NCI-H2227 treated with DMSO at 0.1 percent for 48 hours (cell line): ENCODE measurements at places on chromosomes 1 and 21.

DNA sequence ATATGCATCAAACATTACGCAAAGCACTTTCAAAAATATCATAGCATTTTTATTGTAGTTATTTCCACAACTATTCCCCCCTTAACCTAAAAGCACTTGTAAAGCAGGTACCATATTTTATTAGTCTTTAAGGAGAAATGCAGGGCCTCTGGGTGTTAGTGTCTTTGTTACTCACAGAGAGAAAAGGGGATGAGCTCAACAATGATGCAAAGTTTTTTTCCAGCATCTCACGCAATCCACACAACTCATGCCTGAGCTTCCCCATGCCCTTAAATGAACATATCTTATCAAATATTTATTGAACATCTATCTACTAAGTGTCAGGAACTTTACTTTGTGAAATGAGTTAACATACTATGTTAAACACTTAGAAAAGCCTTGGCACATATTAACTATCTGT, 50.6 kb downstream of the BEND5 start:
- no peak for DNase-seq

DNA sequence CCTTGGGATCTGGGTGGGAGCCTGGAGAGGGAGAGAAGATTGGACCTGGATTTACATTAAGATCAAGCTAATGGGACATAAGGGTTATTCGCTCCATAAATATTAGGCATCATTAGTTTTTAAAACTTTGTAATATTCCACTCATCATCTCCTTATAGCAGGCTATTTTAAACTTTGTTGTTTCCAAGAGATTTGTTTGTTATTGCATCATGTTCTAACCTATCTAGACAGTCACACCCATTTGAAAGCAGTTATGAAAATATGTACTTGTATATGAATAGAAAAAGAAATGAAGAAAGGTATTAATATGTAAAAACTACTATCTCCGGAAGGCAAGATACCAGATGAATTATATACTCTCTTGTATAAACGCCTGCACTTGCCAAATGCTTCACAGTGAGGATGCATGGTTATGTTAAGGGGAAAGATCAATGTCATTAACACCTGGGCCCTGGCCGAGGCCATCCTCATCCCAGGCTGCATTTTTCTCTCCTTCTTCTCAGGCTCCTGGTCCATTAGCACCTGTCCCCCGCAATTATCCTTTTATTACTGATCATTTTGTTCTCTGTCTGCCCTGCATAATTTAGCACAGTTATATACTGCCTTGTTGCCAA, 468.2 kb downstream of the MATN1 start:
- DNase-seq: no peak

DNA sequence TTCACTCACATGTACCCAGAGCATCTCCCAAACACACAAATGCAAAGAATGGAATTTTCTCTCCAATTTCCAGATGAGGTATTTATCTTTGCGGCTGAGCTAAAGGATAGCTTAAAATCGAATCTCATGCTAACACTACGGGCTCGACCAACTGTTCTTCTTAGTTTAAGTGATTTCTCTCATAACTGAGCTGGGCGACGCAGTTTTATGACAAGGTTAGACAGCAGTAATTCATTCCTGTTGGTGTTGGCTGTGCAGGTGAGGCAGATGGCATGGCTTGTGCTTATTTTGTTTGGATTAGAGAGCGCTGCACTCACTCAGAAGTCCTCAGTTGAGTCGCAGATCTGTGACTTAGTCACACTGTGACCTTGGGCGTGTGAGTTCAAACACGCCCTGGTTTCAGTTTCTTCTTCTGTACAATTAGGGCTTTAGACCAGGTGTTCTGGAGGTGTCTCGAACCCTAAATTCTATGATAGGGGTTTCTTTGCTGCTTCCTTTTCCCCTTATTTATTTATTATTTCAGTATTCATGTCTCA, 41.5 kb upstream of the MRPS6 start:
- no peak for DNase-seq

DNA sequence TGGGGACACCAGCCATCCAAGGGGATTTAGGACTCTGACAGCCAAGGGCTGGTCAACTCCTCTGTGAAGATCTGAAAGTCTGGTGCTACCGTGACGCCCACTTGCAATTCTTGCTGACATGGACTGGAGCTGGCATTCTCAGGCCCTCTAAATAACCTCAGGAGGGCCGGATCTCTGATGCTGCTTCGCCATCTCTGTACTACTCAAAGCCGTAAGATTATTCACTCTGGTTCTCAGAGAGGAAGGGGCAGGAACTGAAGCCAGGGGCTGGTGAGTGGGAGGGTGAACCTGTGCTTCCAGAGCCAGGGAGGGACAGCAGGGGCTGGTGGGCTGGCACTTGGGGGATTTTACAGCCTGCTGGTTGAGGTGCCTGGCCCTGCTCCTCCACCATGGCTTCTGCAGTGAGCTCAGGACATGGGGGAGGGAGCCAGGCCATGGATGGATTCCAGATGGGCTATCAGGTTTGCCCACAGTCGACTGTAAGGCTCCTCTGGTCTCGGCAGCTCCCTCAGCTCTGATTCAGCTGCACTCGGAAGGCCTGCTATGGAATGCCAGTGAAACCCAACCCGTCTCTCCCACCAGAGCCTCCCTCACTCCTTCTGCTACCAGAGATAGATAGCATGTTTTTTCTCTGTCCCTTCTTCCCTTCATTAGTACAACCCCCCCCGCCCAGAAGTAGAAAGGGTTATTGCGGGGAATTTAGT, 84.5 kb downstream of the PLXNA2 start:
- DNase-seq: no peak

DNA sequence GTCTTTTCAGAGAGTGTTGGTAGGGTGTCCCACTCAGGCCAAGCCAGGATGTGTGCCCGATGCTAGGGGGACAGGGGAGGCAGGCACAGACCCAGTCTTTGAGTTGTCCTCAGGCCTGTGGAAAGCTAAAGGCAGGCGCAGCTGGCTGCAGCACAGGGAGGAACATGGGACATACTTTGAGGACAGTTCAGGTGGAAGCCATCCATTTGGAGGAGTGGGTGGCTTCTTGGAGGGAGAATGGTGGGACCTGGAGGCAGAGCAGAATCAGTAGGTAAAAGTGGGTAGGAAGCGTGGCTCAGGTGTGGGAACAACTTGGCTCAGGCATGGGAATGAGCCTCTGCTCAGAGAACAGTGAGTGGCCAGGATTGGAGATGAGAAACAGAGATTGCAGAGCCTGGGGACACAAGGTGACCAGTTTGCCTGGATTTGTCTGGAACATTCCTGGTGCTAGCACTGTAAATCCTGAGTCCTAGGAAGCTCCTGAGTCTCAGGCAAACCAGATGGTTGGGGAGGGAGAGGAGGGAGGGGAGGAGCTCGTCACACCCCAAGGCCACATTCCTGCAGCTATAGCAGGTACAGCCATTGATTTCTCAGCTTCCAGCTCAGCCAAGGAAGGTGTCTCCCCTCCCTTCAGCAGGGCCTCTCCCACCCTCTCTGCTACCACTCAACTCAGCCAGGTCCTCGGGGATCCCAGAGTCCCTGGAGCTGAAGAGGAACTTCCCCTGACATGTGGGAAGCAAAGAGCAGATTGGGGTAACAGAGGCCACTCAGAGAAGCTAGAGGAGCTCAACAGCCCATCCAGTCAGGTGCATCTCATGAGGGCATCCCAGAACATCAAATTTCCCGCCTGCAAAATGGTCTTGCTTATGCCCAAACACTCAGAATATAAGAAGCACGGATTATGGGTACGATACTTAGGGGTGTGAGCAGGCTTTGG, 65.2 kb upstream of the TINAGL1 start:
- DNase-seq: no peak
